Stimulated activated CD4-positive, alpha-beta T cell treated with anti-CD3 and anti-CD28 coated beads, Interleukin-15, amount 100 ng/mL, for 1 hour (primary cell): ENCODE measurements at places on chromosomes 1 and 21.

- no peak for DNase-seq
Observed at GRCh38 chr1:61237659-61238358, 155.4 kb downstream of the NFIA start.

GRCh38 chr1:83931658-83932253, 67.2 kb downstream of the TTLL7 start:
- no peak for DNase-seq

DNA sequence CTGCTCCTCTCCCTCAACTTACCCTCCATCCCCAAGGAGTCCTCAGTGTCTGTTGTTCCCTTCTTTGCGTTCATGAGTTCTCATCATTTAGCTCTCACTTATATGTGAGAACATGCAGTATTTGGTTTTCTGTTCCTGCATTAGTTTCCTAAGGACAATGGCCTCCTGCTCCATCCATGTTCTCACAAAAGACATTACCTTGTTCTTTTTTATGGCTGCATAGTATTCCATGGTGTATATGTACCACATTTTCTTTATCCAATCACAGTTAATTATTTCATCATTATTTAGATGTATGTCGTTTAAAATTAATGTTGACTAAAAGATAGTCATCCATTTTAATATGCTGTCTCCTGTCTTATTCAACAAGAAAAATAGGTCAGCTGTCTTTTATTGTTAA, 134.1 kb downstream of the CRB1 start:
- no peak for DNase-seq

DNA sequence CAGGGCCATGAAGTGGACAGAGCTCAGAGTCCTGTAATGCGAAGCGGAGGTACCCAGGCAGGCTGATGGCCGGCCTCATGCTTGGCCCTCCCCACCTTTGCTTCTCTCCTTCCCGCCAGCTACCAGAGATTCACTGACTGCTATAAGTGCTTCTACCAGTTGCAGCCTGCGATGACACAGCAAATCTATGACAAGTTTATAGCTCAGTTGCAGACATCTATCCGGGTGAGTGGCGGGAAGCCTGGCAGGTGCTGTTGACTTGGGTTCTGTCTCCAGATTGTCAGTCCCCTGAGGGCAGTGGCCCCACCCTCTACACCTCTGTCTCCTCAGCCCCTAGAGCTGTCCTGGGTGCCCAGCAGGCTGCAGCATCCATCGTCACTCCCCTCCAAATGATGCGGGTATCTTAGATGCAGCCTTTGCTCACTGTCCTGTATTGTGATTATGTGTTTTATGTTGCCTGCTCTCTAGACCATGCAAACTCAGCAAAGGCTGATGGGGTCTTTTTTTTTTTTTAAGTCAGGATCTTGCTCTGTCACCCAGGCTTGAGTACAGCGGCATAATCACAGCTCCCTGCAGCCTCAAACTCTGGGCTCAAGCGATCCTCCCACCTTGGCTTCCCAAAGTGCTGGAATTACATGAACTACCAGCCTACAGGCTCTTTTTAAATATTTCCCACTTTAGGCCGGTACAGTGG, 9.6 kb upstream of the BGLAP start:
- no peak for DNase-seq

DNA sequence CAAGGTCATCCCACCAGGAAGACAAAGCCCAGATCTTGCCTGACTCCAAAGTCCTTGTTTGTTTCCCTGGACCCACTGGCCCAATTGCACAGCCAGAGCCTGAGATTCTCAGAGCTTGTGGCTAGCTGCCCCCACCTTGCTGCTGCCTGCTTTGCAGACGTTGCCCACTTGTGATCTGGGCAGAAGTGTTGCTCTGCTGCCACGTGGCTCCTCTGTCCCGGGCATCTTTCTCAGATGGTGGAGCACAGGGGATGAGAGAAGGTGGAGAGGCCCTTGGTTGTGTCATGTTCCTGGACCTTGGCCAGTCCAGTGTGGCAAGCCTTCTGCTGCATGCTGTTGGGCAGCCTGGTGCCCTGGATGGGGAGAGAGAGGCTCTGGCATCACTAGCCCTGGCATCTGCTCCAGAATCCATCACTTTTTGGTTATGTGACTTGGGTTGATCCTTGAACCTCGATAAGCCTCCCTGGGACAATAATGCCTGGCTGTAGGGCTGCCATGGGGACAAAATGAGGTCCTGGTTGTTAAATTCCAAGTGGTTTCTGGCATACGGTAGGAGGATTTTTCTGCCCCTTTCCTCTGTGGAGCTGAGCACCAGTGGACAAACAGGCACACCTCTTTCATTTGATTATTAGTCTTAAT, 1.5 kb upstream of the NR0B2 start:
- no peak for DNase-seq

- DNase-seq = no peak
Observed at GRCh38 chr21:45418301-45419071, 13.5 kb downstream of the COL18A1 start.

DNA sequence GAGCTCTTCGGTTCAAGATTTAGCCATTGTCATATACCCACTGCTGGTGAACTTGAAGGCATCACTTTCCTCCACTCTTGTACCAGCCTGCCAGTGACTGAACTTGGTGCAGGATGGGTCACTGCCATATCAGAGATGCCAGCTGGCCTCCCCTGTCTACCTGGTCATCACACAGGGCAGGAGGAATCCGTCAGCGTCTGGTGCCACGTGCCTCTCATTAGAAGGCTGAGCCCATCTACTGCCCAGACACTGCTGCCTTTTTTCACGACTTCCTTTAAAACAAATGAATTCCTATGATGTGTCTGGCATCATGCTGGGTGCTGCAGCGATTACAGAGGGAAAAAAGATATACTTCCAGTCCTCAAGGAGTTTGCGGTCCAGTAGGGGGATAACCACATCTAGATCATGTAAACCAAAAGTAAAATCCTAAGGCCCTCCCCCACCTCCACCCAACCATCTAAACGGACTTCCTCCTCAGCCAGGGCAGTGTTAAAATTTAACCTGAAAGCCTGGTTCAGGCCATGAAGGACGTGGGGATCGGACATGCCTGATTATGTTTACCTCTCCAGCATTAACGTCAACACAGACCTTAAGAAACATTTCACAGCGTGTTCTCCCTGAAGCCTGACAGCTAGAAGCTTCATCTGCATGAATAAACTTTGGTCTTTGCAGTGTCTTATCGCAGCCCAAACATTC, 29.2 kb upstream of the PDE9A start:
- DNase-seq = no peak

GRCh38 chr1:161678500-161678899, 15.6 kb downstream of the FCGR2B start:
- DNase-seq = no peak

GRCh38 chr1:907611-908451, 15.9 kb upstream of the SAMD11 start:
- DNase-seq = no peak

GRCh38 chr1:230977761-230978490, 735 bp downstream of the TTC13 start:
- no peak for DNase-seq

DNA sequence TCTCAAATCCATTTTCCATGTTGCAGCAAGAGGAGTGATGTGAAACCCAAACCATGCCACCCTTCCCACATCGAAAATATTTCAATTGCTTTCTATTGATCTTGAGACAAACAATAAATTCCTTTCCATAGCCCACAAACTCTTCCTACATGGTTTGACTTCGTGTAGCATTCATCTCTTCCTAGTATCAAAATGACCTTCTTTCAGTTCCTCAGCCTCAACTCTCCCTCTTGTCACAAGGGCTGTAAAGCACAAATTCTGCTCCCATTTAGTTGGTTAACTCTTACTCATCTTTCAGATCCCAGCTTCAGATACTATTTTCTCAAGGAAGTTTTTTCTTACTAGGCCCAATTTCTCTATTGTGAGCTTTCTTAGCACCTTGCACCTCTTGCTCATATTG, 99.0 kb downstream of the ZNF281 start:
- DNase-seq = no peak

DNA sequence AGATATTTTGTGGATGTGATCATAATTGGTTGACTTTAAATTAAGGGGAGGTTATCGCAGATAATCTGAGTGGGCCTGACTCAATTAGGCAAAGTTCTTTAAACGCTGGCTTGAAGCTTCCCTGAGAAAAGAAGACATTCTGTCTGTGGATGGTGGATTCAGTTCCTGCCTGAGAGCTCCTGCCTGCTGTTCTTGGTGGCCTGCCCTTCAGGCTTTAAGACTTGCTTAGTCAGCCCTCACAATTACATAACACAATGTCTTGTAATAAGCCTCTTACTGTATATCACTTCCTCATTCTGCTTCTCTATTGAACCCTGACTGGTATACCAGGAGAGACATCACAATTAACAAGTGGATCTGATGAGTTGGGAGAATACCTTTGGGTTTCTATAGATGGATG, 50.2 kb downstream of the KCNJ6 start:
- no peak for DNase-seq

- DNase-seq = no peak
Observed at GRCh38 chr1:56073206-56073605, 506.2 kb downstream of the PLPP3 start.

DNA sequence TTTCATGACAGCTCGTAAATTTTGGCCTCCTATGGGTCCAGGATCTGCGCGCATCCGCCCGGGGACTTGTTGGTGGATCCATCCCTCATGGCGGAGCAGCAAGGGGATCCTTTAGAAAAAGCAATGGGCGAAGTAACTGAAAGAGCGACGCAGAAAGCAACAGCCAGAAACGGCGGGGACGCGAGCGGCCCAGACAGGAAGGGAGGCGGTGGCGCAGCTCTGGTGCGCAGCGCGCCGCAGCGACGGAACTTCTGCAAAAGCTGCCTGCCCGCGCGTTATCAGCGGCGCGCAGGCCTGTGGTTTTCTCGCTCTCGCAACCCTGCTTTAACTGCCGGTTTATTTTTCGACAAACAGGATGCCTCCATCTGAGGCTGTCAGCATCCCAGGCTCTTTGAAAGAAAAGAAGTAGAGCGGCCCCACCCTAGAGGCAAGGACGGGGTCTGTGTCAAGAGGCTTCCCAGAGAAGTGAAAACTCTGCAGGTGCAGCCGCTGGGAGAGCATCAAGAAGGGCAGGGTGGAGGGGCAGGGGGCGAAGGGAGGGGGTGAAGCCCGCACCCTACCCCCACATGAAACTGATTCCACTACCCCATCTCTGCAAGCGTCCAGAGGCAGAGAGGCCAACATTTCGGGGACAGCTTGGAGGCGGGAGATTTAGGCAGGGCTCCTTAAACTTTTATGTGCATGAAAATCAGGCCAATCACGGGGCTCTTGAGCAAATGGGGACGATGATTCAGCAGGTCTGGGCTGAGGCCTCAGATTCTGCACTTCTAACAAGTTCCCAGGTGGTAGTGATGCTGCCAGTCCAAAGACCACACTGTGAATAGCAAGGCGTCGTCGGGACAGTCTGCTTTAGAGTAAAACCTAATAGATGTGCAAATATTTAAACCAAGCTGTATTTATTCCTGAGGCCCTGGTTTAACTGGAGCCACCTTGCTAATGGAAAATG, 22.2 kb downstream of the RUNX1 start:
- DNase-seq = peak; percentile 63

GRCh38 chr1:67685558-67686266, 711 bp downstream of the GADD45A start:
- DNase-seq = peak; percentile 54

DNA sequence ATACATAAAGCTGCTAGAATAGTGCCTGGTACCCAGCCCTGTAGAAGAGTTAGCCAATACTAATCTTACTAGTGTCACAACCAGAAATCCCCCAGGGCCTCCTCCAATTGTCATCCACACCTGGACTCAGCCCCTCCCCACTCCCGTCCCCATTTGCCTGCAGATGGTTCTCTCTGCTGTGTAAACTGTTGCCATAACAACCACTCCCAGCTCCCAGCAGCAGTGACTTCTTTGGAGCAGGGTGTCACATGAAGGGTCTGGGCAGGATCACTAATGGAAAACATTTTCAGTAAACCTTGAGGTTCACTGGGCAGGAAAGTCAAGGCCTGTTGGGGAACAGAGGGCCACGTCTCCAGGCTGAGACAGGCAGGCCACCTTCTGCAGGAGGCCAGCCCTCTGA, 126.0 kb upstream of the IPO9 start:
- no peak for DNase-seq
